ENCODE measurements at places on chromosomes 3 and 15.

DNA sequence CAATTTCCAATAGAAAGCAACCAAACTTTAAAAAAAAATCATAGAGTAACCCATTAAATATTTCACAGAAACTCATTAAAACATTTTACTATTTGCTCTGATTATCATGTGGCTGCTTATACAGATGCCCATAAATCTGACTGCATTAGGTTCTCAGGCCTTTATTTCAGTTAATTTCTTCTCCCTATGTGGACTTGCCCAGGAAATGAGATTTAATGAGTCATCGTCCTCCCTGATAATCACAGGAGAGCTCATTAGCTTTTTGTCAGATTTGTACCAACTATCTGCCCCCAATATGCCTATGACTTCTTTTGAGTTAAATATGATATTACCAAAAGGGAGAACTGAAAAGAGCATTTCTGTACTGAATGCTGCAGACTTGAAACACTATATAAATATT lies 168.0 kb downstream of the FOXB1 start:
- DNase-seq, result no peak

DNA sequence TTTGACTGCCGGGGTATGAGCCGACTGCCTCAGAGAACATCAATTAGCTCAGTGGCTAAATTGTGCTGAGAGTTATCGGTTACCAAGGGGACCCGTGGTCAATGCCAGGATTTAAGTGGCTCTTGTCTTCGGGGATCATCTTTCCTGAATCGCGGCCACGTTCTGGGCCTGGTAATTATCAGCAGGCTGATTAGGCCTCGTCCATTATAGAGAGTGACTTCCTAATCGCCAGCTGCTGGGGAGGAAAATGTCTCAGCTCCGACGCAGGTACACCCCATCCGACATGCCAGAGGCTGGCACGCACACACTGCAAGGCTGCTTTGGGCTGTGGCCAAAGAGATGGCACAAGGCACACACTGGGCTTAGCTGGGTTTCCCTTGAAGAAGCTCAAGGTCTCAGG lies 10.6 kb downstream of the TRH start:
- DNase-seq, result no peak

- DNase-seq, result no peak
Observed at GRCh38 chr3:102512734-102513504, 78.1 kb downstream of the ZPLD1 start.

DNA sequence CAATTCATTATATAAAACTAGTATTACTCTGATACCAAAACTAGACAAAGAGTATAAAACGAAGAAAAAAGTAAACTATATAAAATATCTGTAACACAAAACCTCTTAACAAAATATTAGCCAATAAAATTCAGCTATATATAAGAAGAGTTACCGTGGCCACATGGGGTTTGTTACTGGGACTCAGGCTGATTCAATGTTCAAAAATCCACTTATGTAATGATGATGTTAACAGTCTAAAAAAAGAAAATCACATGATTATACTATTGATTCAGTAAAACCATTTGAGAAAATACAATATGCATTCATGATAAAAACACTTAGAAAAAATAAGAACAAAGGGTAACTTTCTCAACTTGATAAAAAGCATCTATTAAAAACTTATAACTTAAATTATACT lies 18.3 kb downstream of the P2RY1 start:
- no peak for DNase-seq

GRCh38 chr3:156160647-156161046 lies 40.3 kb downstream of the KCNAB1 start:
- no peak for DNase-seq

- no peak for DNase-seq
Observed at GRCh38 chr3:159732172-159733111, 256.2 kb upstream of the IL12A start.

- DNase-seq, result no peak
Observed at GRCh38 chr15:25832158-25832557, 31.0 kb downstream of the ATP10A start.

- no peak for DNase-seq
Observed at GRCh38 chr3:187763850-187764648, 18.8 kb upstream of the BCL6 start.

DNA sequence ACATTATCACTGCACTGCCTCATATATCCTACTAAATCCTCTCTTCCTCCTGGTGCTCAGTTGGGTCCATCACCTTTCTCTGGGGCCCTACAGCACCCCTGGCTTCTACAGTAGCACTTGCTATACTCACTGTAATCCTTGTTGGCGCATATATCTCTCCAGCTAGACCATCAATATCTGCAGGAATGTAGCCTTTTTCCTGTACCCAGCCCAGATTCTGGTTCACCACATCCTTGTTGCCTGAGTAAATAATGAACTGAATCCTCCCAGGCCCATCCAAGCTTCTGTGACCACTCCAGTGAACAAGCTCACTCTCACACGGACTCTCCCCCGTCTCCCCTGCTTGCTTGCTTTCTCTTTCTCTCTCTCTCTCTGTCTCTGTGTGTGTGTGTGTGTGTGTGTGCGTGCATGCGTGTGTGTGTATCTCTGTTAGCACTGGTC lies 62.5 kb upstream of the LIPC start:
- peak; percentile 17 for DNase-seq

- DNase-seq, result no peak
Observed at GRCh38 chr15:59266028-59266427, 59.4 kb downstream of the LDHAL6B start.

GRCh38 chr15:89666184-89666857 lies 11.1 kb upstream of the KIF7 start:
- no peak for DNase-seq

DNA sequence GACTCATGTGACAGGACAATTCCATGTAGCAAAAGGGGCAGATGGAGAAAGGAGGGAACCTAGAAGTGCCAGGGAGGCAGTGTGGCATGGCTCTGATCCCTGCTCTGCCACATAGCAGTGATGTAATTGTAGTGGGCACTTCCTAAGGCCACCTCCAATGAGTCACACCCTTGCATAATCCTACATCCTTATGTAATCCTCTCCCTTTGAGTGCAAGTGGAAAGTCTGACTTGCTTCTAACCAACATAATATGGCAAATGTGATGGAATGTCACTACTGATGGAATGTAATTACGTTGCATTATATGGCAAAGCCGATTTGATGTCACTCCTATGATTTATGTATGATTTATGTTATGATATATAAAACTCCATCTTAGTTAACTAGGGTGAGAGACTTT lies 72.9 kb upstream of the ATP2C1 start:
- no peak for DNase-seq

- DNase-seq, result no peak
Observed at GRCh38 chr3:158226429-158226828, 116.5 kb downstream of the RSRC1 start.

DNA sequence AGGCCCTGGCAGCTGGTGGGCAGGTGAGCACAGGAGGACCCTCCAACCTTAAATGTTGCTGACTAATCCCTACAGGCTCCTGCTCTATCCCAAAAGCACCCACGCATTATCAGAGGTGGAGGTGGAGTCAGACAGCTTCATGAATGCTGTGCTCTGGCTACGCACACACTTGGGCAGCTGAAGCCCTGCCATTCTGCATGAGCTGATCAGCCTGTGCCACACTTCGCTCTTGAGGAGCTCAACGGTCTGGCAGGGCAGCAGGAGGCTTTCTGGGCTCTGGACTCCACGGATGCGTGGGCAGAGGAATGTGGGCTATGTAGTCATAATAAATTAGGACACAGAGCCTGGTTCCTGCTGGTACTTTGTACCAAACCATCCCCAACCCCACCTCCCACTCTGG lies 6.1 kb downstream of the MST1 start:
- no peak for DNase-seq

GRCh38 chr3:13233487-13234485 lies 160.6 kb upstream of the IQSEC1 start:
- peak; percentile 8 for DNase-seq

- DNase-seq, result no peak
Observed at GRCh38 chr3:155572085-155572484, 172.8 kb downstream of the PLCH1 start.

DNA sequence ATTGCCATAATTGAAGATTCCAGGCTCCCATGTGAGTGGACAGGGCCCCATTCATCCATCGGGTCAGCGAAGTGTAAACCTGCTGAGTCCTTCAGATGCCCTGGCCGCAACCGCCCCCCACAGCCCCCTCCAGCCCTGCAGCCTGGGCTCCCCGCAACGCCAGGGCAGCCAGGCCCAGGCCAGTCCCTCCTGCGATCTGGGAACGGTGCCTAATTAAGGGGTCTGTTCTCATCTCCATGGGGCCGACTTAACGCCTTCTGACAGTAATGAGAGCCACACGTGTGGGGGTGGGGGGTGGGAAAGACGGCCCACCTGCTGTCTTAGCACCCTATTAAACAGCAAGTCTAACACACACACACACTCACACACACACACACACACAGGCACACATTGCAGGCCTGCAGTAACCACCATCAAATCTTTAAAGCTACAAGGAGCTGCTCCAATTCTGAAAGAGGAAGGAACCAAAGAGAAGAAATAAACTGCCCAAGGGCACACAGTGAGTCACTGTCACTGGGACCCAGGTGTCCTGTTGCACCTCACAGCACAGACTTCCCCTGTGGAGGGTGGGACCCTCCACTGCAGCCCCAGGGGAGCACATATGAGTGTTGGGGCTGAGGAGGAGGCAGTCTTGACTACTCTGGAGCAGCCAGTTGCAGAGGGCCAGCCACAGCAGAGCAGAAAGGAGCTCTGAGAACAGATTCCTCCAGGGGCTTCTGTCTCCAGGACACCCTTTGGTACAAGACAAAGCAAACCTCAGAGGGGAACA lies 31.8 kb upstream of the HES1 start:
- DNase-seq, result no peak

GRCh38 chr3:30615615-30616346 lies 9.4 kb downstream of the TGFBR2 start:
- no peak for DNase-seq

- no peak for DNase-seq
Observed at GRCh38 chr3:164737174-164737573, 341.1 kb downstream of the SI start.
